ENCODE measurements at places on chromosomes 12 and 14.

GRCh38 chr14:61178226-61179060 is 102.7 kb downstream of the TMEM30B start:
- no peak for DNase-seq

- DNase-seq: no peak
Observed at GRCh38 chr12:66320996-66321395, 18.7 kb downstream of the HELB start.

DNA sequence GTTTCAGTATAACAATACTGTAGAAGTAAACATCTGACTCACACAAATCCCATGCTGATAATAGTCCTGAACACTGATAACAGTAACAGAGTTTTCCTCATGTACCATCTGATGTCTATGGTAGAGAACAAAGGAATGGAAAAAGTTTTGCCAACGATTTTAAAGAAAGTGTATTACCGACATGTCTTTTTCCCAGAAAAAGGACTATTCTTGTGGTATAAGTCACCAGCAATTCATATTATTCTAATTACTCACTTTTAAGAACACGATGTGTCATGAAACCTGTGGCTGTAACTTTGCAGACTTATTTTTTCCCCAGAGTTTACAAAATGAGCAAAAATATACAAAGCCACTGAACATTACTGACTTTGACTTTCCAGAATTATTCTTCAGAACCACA is 40.1 kb upstream of the DCN start:
- no peak for DNase-seq

DNA sequence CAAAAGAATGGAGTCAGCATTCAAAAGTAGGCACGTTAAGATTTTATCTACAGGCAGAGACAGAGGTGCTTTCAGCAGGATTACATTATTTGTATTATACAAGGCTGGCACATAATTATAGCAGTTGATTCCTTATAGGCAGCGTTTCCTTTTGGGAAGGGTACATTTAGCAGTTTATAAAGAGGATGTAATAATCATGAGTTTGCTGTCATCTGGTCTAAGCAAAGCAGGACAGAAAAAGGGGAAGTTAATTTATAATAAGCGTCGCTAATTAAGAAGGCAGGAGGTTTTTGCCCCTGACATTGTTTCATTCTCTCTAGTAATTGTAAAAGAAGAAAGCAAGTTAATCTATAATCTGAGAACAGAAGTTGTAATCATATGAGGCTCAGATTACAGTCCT is 259.9 kb upstream of the MDGA2 start:
- no peak for DNase-seq

DNA sequence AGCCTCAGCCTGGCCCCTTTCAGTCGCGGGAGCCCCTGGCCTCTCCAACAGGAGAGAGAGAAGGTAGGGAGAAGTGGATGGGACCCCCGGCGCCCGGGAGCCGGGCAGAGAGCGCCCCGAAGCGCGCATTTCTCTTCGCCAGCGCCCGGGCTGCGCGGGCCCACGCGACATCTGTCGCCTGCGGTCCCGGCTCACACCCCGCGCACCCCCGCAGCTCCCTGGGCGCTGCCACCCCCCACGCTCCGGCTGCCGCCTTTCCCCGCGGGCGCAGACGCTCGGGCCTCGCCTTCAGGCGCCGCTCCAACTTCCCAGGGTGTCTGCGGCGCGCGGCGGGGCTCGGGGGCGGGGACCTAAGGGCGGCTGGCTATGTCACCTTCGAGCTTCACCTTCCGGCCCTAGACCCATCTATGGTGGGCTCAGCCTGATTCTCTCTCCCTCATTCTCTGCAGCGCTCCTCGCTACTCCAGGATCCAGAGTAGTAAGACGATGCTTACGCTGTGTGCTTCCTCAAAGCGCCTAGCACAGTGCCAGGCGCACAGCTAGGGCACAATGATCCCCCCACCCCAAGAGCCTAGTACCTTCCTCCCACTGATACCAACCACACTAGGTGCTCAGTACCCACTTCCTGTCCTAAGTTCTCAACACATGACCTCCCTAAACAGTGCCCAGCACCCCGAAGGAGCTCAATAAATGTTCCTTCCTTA is 1.6 kb downstream of the HRK start:
- DNase-seq: no peak

DNA sequence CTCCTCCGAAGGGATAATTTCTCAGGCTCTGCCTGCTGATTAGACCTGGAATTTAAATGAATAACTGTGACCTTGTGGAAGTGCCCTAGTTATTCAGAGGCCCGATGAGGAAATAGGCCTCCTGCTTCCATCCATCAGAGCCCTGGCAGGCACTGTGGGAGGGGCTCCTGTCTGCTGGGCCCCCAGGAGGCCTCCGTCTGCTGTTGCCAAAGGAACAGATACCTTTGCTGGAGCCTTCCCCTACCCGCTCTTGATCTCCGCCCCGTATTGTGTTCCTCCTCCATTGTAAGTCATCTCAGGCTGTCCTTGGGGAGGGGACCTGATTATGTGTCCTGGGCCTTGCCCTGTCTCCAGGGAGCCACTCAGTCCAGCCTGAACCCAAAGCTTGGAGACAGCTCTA is 112.3 kb downstream of the NRXN3 start:
- DNase-seq: no peak

GRCh38 chr12:117213295-117213808 is 23.1 kb upstream of the FBXO21 start:
- DNase-seq: no peak

GRCh38 chr14:53346988-53347387 is 193.9 kb upstream of the DDHD1 start:
- no peak for DNase-seq

DNA sequence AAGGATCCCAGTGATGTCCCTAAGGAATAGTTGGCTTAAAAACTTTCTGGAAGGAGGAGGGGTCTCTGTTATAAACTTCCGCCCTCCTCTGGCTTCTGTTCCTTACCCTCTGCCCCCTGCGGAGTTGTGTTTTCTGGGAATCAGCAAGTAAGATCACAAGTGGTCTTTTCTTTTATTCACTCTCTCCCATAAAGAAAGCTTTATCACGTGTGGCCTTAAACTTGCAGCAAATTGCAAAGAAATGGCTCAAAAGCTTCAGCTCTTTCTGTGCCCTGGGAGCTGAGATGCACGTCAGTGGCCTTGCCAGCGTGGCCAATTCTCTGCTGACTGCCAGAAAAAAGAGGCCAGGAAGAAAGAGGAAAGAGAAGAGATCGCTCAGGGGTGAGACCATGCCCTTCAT is at the start of gene SLCO1C1:
Gene SLCO1C1, plus strand, starts transcription at position 101 of the 400 bp plus-strand sequence. CDS start 4,245 bp downstream, outside the sequence.
- no peak for DNase-seq

GRCh38 chr12:22802883-22803630 is 178.1 kb downstream of the ETNK1 start:
- no peak for DNase-seq

DNA sequence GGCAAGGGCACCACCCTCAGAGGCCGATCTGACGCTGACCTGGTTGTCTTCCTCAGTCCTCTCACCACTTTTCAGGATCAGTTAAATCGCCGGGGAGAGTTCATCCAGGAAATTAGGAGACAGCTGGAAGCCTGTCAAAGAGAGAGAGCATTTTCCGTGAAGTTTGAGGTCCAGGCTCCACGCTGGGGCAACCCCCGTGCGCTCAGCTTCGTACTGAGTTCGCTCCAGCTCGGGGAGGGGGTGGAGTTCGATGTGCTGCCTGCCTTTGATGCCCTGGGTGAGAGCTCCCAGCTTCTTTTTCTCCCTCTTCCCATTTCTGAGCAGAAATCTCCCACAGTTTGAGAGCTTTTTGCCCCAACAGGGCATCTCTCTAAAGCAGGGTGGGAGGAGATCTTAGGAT is 1.8 kb downstream of the OAS1 start:
- DNase-seq: no peak

DNA sequence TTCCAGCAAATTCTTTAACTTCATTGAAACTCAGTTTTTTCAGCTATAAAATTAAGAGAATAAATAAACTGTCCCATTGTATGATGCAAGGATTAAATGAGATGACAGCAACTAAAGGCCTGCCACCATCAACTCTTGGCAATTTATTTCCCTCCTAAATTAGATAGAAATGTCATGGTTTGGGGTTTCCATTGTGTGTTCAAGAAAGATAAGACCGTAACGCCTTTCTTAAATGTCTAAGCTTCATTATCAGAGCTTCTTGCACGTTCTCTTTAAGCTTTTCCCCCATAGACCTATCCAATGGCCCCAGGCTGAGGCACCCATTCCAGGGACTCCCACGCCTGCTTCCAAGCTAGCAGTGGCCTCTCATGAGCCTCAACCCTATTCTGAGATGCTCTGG is 281.9 kb downstream of the CACNA1C start:
- no peak for DNase-seq

- no peak for DNase-seq
Observed at GRCh38 chr12:83046019-83046418, 359.3 kb downstream of the TMTC2 start.

- DNase-seq: no peak
Observed at GRCh38 chr14:47435331-47435965, 240.0 kb downstream of the MDGA2 start.

GRCh38 chr12:51963477-51963876 is 12.0 kb downstream of the ACVR1B start:
- no peak for DNase-seq

- DNase-seq: no peak
Observed at GRCh38 chr12:116381240-116381743, 103.8 kb upstream of the MED13L start.

DNA sequence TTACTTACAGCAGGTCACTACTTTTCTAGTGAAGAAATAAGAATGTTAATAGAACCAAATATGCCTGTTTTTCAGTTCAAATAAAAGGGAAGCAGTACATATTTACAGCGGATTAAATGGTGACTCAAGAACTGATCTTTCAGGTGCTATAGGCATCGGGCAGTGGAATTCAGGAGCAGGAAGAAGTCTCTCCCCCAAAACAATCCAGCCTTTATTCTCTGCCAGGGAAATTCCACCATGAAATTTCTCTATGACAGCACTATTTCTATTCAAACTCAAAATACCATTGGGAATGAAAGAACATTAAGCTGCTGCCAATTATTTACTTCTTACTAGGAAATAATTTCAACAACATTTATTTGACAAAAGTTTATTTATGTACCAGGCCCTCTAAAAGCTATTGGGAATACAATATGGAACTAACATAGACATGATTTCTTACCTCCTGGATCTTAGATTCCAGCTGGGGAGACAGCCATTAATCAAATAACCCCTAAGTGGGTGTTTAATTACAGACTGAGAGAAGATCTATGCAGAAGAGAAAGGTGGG is 60.3 kb upstream of the KRR1 start:
- no peak for DNase-seq

DNA sequence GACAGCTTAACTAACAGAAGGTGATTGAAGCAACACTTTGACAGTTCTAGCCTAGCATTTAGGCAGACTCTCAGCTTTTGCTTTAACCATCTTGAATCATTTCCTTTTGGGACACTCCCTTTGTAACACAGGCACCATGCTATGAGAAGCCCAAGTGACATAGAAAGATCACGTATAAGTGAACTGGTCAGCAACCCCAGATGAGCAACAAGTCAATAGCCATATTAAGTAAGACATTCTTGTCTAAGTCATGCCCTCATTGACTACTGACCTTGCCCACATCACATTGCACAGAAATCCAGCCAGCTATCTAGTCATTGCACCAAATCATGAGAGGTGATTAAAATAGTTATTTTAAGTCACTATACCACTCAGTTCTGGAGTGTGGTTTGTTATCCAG is 476.8 kb downstream of the TRHDE start:
- no peak for DNase-seq

DNA sequence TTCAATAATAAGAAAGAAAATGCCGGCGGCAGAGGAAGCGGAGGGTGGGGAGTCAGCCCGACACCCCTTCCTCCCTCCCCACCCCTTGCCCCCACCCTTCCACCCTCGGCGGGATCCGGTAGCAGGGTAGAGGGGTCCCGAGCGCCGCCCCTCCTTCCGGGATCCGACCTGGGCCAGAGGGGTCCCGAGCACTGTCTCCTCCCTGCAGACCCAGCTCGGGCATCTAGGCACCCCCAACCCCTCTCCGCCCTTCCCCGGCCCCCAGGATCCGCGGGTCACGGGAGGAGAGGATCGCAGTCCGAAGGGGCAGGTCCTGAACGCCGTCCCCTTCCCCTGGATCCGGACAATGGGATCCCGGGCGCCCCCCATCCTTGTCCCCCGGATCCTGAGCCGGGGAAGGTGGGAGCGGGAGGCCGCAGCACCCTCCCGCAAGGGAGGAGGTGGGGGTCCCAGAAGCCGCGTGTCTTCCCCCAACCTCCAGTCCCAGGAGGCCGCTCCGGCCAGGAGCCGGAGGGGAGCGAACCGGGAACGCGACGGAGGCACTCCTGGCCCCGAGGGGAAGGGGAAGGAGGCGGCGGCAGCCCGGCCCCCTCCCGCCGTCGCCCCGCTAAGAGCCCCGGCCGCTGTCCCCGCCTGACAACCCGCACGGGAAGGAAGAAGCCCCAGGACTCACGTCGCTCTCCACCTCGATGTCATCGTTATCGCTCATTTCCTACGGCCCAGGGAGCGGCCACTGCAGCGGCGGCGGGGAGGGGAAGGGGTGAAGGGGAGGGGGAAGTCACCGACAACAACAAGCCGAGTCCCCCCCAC is 481 bp downstream of the MAX start:
- no peak for DNase-seq

GRCh38 chr12:17020765-17021164 is 414.8 kb upstream of the LMO3 start:
- DNase-seq: no peak

GRCh38 chr12:67925077-67925476 is 64.2 kb upstream of the IFNG-AS1 start:
- DNase-seq: no peak

- peak; percentile 76 for DNase-seq
Observed at GRCh38 chr14:91372671-91373495, 44.7 kb downstream of the CCDC88C start.

DNA sequence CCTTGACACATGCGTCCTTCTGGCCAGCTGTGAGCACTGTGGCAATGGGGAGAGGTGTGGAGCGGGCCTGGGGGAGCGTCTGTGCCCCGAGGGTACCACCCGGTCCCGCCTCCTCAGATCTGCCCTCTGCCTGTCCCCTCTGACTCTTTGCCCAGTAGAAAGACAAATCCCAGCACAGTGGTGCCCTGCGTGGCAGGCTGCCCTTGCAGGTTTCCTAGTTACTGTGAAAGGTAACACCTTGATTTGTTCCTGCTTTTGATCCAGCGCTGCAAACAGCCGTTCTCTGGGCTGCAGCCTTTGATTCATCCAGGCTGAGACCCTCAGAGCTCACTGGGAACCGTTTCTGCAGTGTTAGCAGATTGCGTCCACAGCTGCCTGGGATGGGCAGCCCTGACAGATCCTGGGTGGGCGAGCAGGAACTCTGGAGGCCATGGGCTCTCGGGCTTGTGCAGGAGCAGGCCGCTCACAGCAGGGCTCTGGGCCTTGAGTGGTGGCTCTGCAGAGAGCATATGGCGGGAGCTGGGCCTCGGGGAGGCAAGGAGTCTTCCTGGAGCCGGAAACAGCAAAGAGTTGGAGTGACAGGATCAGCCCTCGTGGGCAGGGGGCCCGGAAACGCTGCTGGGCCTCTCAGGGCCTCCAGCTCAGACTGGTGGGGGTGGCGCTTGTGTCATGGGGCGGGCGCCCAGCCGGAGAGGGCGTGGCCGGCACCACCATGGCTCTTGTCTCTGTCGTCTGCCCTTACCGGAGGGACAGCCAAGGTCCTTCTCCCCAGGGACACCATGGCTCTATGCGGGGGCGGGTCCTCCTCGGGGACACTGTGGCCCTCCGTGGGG is 16.6 kb downstream of the FBRSL1 start:
- DNase-seq: no peak
